RWPE1 (cell line): ENCODE measurements at places on chromosomes 6 and 20.

GRCh38 chr6:17729223-17730077 is 22.7 kb upstream of the NUP153 start:
- DNase-seq: no peak

DNA sequence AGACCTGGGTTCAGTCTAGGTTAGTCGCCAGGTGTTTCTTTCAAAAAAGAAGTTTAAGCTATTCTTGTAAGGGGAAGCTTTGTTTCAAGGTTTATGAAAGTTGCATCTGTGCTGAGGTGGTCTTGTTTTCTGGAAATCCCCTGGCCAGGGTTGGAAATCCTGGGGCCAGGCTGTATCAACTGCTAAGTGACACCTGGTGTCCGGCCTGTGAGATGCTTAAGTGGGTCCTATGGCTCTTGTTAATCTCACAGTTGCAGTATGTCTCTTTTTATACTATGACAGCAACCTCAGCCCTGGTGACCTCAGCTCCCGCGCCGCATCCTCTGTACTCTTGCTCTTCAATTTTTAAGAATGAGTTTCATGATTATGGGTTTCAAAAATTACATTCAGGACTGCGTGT is 72.0 kb downstream of the CHMP4B start:
- no peak for DNase-seq

- no peak for DNase-seq
Observed at GRCh38 chr6:1781152-1781816, 171.6 kb downstream of the FOXC1 start.

GRCh38 chr20:62665826-62666735 is 23.8 kb downstream of the SLCO4A1 start:
- no peak for DNase-seq

- DNase-seq: peak; percentile 21
Observed at GRCh38 chr6:11172501-11173327, 59.8 kb downstream of the NEDD9 start.

GRCh38 chr6:34556031-34556471 is at the start of gene SPDEF:
Gene SPDEF, minus strand, starts transcription at chr6:34556329. Its CDS starts 11,874 bp downstream, at chr6:34544455.
- DNase-seq: no peak

- DNase-seq: no peak
Observed at GRCh38 chr6:100336876-100337275, 127.8 kb downstream of the SIM1 start.

DNA sequence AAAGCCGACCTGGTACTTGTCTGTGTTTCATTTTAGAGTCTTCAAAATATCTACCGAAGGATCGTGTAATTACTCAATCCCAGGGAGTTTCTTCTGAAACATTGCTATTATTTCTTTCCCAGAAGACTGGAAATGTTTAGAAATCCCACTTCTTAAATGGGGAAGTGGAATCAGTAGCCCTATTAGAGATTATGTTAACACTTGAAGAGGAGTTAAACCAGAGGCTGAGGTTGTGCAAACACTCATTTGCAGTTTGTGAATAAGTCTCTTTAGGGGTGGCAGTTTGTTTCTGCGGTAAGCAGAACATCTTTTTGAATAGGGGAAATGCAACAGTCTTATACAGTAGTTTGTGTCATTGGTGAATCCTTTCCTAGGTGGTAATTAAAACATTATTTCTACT is 21.3 kb downstream of the DSP start:
- no peak for DNase-seq

GRCh38 chr6:105667056-105667455 is 264.2 kb upstream of the PREP start:
- no peak for DNase-seq

- no peak for DNase-seq
Observed at GRCh38 chr6:137931849-137932465, 64.9 kb downstream of the TNFAIP3 start.

GRCh38 chr20:63544958-63545516 is 2.5 kb downstream of the SRMS start:
- peak; percentile 100 for DNase-seq

DNA sequence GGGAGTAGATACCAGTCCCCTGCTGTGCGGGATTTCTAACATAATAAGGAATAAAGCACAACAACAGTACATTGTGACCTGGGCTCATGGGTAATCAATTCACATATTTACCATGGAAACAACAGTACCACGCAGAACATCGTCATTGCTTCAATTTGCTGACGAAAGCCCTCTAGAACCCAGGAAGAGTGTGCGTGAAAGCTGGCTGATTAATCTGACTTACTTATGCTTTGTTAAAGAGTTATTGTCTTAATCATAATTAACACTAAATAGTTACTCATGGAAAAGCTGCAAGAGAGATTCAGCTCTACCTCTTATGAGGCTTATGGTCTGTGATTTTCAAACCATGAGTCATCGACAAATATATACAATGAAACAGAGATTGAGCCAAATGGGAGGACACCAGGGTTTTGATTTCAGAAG is 644.3 kb upstream of the AGPAT4 start:
- peak; percentile 40 for DNase-seq

GRCh38 chr6:169801396-169802160 is 50.2 kb downstream of the ERMARD start:
- DNase-seq: no peak

DNA sequence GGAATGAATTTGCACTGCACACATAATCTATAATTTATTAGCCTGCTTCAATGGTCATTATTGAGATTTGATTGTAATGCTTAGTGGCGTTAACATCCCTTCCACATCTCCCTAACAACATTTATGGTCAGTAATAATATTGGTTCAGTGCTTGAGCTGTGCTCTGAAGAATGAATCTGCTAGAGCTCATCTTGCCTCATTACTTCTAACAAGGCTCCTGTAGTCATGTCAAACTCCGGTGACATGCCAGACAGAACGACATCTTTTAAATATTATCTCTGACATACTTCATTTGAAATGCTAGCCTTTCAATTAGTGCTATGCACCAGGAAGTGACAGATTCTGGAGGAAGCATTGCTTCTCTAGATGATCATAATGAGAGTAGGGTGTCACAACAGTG is 240.3 kb upstream of the BTBD3 start:
- DNase-seq: no peak

DNA sequence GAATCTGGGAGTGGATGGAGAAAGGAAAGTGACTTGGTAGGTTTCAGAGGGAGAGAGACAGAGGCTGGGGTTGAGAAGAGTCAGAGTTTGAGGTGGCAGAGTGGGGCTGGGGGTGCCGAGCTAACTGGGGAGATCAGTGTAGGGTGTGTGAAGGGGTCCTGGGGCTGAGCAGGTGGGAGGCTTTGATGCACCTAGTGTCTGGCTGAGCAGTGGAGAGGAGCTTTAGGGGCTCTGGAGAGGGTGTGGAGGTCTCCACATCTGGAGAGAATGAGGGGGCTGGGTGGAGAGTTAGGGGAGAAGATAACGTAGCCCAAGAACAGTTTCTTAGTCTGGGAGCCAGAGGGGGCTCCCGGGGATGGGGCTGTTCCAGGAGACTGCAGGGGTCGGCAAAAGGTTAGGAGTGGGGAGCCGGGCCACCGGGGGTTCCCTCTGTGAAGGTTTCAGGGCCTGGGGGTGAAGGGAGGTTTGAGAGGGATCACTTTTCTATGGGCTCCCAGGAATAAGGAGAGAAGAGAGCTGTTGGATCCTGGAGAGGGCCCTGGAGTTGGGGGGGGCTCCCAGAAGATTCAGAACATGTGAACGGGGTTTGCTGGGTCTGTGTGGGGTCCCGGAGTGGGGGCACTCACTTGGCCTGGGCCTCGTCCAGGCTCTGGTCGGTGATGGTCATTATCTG is 797 bp downstream of the PBX2 start:
- no peak for DNase-seq

DNA sequence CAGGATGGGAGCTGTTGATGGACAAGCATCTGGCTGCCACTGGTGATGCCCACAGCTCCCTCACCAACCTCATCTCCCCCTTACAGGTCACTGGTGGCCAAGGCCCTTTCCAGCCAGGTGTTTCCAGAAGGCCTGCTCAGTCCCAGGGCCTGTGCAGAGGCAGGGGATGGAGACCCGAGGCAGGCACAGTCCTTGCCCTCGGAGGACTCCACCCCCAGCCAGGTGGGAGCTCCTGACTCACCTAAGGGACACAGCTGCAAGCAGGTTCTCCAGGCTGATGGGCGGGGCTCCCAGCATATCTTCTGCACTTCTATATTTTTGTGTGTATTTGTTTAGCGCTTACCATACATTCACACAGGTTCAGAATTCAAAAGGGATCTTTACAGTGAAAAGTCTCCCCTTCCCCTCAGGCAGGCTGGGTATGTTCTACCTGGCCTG is 17.4 kb downstream of the PRPH2 start:
- no peak for DNase-seq

DNA sequence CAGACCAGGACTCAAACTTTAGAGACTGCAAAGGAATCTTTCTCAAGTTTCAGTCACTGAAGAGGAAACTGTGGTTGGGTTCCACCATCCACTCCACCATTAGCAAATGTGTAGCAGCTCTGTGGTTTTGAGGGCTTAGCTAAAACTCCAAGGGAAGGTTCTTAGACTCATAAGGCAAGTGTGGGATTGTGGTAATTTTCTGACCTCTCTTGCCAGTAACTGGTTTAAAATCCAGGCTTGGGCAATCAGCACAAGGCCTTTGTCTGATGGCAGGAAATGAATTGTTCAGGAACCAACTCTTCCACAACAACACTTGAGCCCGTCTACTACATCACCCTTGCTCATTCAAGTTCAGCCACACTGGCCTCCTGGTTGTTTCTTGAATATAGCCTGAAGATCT is 68.6 kb upstream of the FBXL4 start:
- DNase-seq: no peak

DNA sequence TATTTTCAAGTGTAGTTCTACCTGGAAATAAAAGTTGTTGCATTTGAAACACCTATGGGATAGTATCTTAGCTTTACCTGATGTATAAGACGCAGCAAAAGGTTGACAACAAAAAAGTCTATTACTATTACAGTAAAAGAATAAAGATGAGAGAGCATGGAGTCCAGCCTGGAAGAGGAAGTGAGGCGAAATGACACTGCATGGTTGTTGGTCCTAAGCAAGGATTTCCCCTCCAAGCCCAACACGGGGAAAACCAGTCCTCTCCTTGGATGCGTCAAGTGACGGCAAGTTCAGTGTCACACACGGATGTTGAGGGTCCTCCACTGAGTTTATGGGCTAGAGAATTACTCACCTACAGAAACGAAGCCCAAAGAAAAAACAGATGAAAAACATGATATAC is 51.7 kb downstream of the COL11A2 start:
- DNase-seq: no peak

GRCh38 chr6:45438849-45439406 is 61.2 kb upstream of the SUPT3H start:
- DNase-seq: no peak

- DNase-seq: peak; percentile 23
Observed at GRCh38 chr6:160388922-160389321, 40.7 kb downstream of the SLC22A3 start.

DNA sequence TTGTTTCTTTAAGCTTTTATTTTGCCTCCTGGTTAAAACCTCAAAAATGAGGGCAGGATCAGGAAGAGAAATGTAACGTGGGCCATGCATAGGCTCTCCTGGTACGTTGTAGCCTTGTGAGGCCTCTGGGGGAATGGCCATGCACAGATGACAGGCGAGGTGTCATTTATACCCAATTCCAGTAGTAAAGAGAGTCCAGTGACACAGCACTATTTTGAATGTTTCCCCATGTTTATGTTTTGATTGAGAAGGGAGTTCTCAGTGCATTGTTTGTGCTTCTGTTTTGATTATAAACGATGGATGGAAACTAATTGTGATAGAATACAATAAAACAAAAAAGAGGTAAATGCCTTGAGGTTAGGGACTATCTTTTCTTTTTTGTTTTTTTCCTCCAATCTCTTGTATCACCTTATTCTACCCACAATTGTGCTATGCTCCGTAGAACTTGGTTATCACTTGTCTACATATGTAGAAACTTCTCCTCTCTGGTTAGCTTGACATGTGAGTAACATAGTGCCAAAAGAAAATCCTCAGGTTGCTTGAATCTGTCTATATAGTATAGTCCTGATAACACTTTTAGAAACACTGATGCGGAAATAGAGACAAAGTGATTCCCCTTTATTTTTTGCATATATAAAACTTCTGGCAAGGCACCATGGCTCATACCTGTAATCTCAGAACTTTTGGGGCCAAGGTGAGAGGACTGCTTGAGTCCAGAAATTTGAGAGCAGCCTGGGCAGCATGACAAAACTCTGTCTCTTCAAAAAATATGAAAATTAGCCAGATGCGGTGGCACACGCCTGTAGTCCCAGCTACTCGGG is 6.9 kb upstream of the SMIM28 start:
- no peak for DNase-seq

GRCh38 chr20:4999788-5000187 is 1.5 kb downstream of the SLC23A2 start:
- DNase-seq: no peak

DNA sequence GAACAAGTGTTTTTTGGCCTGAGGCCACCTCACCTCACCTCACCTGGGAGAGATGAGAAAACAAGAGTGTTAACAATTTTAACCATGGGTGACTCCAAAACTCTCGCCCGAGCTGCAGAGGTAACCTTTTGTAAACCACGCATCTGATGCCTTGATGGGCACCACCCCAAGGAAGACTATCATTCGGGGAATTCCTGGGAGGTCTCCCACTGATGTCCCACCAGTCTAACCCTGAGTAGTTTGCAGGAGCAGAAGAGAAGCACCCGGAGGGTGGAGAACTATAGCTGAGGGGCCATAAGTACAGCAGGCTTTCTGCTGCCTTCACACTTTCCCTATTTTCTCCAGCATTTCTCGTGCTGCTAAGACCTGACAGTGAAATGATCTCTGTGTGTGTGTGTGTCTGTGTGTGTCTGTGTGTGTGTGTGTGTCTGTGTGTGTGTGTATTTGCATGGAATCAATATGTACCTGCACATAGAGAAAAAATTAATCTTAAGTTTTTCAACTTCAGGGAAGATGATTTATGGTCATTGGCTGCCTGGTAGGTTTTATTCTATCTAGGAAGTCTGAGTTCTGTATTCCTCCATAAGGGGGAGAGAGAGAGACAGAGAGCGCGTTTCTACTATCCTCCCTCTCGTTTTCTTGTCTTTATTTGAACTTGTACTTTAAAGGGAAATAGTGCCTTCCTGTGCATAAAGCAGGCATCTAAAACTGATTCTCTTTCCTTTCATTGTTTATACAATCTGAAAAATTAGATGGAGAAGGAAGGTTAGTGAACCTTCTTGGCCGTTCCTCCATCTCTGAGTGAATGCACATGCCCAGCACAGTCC is 75.8 kb downstream of the CAP2 start:
- no peak for DNase-seq

- DNase-seq: no peak
Observed at GRCh38 chr6:53547166-53547810, 2.4 kb upstream of the GCLC start.

DNA sequence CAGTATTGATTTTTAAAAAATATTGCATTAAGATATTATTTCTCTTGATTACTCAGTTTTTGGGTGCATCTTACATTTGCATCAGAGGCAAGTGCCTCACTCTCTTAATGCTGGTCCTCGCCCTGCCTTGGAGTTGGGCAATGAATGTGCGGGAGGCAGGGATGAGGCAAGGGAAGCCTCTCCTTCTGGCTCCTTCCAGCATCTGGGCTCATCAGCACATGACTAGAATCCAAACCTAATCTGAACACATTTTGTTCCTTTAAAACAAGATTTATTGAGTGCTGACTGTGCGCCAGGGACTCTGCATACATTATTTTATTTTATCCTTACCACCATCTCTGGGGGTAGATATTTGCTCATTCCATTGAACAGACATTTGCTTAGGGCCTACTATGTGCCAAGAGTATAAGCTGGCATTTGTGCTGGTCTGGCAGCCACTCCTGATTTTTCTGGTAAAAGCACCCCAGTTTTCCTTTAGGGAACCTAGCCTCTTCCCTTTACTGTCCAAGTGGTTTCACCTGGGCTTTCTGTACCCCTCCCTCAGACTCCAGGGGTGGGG is 71.9 kb upstream of the ZNFX1 start:
- no peak for DNase-seq

GRCh38 chr6:131999545-132000146 is 48.5 kb upstream of the CCN2 start:
- no peak for DNase-seq
